IPS DF 19.7 (cell line): ENCODE measurements at places on chromosomes 13 and 19.

DNA sequence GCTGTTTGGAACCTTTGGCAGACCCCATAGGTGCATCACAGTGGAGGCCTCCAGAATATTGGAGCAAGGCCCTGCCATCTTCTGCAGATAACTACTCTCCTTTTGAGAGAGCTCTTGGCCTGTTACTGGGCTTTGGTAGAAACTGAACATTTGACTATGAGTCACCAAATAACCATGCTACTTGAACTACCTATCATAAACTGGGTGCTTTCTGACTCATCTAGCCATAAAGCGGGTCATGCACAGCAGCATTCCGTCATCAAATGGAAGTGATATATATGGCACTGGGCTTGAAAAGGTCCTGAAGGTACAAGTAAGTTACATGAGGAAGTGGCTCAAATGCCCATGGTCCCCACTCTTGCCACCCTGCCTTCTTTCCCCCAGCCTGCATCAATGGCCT, 782.5 kb upstream of the SLITRK6 start:
- DNase-seq: no peak

DNA sequence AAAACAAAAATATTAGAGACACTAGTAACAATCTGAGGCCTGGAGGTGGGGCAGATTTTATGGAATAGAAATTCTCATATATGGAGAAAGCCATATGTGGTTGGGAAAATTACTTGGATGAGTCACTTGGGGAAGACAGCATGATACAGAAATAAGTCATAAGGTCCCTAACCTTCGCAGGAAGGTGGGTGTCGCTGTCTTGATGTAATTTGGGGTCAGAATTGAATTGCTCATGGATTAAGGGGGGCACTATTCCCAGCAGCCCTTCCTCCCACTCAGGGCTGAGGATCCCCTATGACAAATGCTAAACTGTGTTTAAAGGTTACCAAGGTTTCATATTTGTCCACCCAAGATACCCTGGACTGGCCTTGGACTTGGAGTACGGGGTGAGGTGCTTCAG, 5.0 kb downstream of the RDH8 start:
- no peak for DNase-seq

DNA sequence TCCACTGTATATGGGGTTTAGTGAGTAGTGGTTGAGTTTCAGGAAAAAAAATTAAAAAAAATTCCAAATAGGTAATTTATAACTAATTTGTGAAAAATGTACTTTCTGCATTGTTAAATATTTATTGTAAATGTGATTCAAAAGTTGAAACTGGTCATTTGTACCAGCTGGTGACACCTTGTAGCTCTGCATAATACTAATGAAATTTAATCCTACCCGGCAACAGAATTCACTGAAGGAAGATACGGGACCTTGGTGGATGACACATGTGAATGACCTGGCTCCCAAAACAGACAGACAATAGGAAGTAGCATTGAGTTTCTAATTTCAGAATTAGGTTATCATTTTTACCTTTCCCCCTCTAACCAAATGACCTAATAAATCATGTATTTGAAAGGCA, 73.8 kb downstream of the SLITRK6 start:
- DNase-seq: no peak

DNA sequence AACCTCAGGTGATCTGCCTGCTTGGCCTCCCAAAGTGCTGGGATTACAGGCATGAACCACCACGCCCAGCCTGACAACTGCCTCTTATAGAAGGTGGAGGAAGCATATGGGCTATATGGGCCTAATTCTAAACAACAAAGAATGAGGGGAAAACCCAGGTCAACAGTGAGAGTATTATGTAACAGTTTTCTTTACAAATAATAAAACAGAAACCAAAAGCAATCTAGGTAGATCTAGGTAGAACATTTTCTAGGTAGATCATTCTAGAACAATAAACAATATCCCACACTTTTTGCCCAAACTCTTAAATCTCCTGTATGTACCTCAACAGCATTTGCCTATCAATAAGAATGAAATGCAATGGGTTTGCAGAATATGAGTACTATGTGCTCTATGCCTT, 267.4 kb downstream of the ABCC4 start:
- no peak for DNase-seq

- DNase-seq: no peak
Measured at GRCh38 chr19:46718934-46719622, 2.2 kb upstream of the PRKD2 start.

- no peak for DNase-seq
Measured at GRCh38 chr19:46992699-46993535, 26.7 kb upstream of the NPAS1 start.

GRCh38 chr13:99819967-99820366, 151.6 kb downstream of the ZIC5 start:
- no peak for DNase-seq

DNA sequence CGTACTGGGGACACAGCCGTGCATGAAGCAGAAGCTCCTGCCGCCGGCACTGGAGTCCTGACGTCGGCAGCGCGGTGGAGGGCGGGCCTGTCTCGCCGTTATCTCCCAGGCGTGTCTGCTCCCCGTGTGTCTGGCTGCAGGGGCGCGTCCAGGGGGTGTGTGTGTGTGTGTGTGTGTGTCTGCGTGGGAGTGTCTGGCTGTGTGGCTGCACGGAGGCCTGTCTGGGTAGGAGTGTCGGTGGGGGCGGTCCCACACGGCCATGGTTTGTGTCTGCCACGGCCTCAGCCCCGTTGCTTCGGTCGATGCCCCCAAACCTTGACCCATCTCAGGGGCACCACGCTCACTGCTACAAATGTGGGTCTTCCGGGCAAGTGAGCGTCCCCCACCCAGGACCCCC, 18.3 kb downstream of the ARID3A start:
- no peak for DNase-seq

GRCh38 chr13:22077205-22077683, 406.4 kb downstream of the FGF9 start:
- no peak for DNase-seq

- DNase-seq: no peak
Measured at GRCh38 chr13:50589651-50590054, 253.8 kb downstream of the DLEU7 start.

GRCh38 chr19:4173479-4174212, 8.7 kb downstream of the SIRT6 start:
- DNase-seq: no peak

- no peak for DNase-seq
Measured at GRCh38 chr19:49490287-49491029, 3.0 kb downstream of the RPL13A start.

GRCh38 chr13:45826731-45827130, 24.8 kb downstream of the SIAH3 start:
- no peak for DNase-seq

DNA sequence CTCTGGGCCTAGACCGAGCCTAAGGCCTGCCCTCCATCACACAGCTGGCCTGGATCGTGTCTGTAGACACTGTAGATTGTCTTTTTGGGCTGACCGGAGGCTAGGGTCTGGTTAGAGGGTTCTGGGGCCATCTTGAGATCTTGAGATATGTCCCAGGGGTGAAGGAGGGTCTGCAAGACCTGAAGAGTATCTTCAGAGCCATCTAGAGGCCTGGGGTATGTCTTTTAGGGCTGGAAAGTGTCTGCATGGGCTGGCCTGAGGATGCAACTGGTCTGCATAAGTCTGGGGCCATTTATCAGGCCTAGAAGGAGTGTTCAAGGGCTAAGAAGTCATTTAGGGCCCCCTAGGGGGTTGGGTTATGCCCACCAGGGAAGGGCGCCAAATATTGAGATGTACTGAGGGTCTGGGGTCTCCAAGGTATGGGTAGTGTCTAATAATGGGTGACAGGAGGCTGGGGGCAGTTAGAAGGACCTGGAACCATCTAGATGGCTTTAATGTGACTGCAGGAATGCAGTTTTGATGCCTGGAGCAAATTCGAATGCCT, 555 bp downstream of the SCAF1 start:
- DNase-seq: no peak

- no peak for DNase-seq
Measured at GRCh38 chr13:112806739-112807652, 117.2 kb downstream of the ATP11A start.

GRCh38 chr19:17794731-17795494, at the start of gene B3GNT3:
B3GNT3 (plus strand) TSS chr19:17795138; CDS start chr19:17807808, 12,670 bp downstream.
- DNase-seq: no peak

DNA sequence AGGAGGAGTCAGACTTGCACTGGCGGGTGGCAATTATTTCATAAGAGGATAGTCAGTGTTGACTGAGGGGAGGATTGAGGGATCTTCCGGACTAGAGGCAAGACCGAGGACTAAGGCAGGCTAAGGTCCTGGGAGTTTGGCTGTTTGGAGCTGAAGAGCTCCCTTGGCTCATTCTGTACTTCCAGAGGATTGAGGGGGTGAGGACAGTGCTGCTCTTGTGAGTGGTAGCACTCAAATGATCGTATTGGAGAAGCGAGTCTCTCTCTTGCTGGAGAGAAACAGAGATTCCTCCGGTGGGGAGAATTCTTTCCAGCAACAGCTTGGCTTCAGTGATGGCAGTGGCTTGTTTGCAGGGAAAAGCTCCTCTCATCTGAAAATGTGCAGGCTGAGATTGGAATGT, 47.1 kb downstream of the ING1 start:
- no peak for DNase-seq
